Stimulated activated CD8-positive, alpha-beta memory T cell treated with anti-CD3 and anti-CD28 coated beads, Interleukin-2, amount 100 ng/mL, for 1 hour (primary cell): ENCODE measurements at places on chromosomes 2 and 18.

DNA sequence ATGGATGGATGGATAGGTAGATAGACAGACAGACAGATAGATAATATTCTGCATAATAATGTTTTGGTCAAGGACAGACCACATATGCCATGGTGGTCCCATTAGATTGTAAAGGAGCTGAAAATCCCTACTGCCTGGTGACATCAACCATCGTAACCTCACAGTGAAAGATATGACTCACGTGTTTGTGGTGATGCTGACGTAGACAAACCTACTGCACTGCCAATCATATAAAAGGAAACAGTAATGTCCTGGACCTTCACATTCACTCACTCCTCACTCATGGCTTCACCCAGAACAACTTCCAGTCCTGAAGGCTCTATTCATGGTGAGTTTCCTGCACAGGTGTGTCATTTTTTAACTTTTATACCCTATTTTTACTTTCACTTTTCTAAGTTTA lies 202.9 kb upstream of the TPO start:
- DNase-seq = no peak

DNA sequence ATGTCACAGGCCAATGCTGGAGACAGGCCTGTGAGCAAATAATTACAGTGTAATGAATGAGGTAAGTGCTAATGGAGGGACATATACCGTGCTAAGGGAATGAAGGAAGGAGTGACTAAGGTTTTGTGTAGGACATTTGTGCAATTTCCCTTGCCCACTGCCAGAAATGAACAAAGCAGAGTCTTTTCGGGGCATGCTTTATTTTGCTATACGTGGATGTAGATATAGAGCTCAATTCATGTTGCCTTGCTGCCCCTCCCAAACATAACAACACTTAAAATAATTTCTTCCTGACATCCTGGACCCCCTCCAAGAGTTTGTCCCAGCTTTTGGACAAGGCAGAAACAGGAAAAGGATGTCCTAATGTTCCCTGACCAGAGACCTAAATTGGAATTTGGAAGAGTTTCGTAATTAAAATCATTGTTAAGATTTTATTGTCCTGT lies 23.7 kb upstream of the CD28 start:
- no peak for DNase-seq

GRCh38 chr2:42977270-42978174 lies 185.1 kb upstream of the HAAO start:
- no peak for DNase-seq

GRCh38 chr2:53476834-53477233 lies 290.8 kb upstream of the CHAC2 start:
- DNase-seq = no peak

DNA sequence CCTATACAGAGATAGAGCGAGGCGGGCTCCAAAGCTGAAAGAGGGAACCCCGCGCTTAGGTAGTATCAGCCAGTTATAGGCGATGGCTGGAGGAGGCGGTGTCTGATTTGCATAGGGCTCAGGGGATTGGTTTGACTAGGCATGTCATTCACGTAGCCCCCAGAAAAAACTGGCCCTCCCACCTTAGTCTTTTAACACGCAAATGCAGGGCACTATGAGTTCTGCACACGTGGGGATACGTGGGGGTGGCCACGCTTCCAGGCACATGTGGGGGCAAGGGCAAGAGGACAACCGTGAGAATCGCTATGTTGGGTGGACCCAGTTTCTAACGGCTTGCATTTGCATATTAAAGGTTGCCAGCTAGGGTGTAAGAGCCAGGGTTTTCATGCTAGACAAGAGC lies 56.7 kb upstream of the MSTN start:
- peak; percentile 1 for DNase-seq

- DNase-seq = no peak
Measured at GRCh38 chr2:101408925-101409324, 21.6 kb upstream of the CREG2 start.

DNA sequence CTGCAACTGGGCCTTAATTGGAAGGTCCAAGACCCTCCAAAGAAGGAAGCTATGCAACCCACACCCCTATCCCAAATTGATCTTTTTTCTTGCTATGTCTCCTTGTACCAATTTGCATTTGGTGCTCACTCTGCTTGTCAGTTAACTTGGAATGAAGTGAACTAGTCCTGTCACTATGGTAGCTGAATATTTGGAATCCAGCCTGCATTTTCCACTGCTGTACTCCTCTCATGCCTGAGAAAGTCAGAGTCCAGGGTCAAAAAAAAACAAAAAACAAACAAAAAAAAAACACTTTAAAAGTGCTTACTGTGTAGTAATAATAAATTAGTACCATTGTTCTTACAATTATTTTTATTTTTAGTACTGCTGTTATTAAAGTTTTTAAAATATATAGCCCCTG lies 462.8 kb upstream of the SLC8A1 start:
- no peak for DNase-seq

- DNase-seq = no peak
Measured at GRCh38 chr2:123540291-123540690, 484.8 kb upstream of the CNTNAP5 start.

- DNase-seq = no peak
Measured at GRCh38 chr2:70685771-70686171, 82.2 kb downstream of the ADD2 start.

DNA sequence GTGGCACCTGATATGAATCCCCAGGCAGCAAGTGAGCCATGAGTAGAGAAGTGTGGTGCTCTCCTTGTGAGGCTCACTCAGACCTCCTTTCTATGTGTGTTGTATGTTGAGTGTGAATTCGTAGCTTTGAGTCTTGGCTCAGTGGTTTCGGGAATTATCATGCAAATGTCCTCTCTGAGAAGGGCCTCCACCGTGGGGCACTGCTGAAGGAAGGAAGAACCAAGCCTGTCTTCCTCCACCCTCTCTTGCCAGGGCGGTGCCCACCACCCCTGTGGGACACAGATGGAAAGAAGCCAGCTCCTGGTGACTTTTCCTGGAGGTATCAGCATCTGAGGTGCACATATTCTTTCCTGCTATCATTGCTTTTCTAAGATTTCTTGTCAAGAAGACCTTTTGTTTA lies 156.1 kb downstream of the MYT1L start:
- no peak for DNase-seq

DNA sequence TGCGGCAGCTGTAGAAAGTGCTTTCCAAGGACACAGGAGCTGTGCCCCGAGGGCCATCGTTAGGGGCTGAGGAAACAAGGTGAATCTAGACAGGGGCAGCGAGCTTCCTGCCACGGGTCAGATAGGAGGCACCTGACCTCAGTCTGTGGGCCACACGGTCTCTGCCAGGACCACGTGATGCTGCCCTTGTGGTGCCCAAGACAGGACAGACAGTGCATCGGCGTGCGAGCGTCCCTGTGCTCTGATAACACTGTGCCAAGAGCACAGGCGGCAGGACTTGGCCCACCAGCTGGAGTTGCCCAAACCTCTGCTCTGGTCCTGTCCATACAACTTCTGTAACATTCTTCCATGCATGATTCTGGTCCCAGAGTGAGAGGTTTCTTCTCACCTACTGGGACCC lies 225.4 kb downstream of the TWIST2 start:
- no peak for DNase-seq

GRCh38 chr2:215324811-215325210 lies 13.0 kb downstream of the ATIC start:
- no peak for DNase-seq

- DNase-seq = no peak
Measured at GRCh38 chr2:238996331-238997136, 148.6 kb downstream of the TWIST2 start.

DNA sequence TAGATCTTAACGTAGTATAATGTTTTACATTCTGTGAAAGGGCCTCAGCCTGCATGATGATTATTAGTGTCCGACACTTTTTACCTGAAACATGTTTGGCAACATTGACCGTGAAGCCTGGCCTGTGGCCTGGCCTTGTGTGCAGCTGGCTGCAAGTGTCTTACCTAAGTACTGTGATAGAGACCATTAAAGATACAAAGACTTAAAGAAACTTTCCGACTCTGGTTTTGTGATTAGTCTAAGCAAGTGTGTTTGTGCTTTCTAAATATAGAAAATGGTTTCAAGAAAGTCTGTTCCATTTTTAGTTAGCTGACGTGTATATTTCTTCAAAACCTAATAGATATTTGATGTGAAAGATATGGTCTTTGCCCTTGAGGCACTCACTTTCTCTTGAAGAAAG lies 601.8 kb downstream of the LRP1B start:
- DNase-seq = no peak

GRCh38 chr2:180715044-180715443 lies 265.4 kb upstream of the UBE2E3 start:
- no peak for DNase-seq

DNA sequence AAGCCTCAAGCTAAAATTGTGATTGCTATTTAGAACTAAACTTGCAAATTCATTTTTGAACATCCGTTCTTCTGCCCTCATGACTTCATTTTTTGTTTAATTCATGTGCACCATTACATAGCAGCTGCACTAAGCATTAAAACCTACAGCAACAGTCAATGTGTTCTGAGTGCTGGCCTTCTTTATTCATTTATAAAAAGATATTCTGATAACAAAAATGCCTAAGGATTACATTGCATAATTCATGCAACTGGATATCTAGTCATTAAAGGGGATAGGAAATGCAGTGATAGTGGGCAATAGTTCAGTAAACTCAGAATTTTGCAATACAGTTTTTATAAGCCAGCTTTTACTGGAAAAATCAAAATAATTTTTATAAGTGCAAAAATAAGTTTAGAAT lies 294.4 kb upstream of the EPC2 start:
- no peak for DNase-seq

DNA sequence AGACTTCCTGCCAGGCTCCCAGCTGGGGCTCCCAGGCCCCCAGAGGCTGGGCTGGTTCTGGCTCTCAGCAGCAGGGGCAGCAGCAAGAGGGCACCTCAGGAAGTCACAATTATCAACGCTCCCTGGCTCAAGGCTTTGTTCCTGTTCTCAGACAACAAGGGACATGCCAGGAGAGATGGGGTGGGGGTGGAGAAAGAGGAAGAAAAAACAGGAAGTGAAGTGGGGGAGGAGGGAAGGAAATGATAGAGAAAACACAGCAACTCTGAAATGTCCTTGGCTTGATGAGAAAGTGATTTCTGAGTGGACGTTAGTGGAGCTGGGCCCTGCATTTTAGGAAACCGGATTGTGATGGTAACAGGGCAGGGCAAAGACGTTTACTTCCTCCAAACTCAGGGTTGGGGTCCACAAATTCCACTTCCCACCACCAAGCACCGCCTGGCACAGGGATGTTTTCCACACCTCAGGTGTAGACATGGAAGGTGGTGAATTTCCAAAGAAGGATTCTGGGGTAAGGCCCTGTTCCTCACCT lies 40.4 kb downstream of the CYRIA start:
- DNase-seq = no peak

DNA sequence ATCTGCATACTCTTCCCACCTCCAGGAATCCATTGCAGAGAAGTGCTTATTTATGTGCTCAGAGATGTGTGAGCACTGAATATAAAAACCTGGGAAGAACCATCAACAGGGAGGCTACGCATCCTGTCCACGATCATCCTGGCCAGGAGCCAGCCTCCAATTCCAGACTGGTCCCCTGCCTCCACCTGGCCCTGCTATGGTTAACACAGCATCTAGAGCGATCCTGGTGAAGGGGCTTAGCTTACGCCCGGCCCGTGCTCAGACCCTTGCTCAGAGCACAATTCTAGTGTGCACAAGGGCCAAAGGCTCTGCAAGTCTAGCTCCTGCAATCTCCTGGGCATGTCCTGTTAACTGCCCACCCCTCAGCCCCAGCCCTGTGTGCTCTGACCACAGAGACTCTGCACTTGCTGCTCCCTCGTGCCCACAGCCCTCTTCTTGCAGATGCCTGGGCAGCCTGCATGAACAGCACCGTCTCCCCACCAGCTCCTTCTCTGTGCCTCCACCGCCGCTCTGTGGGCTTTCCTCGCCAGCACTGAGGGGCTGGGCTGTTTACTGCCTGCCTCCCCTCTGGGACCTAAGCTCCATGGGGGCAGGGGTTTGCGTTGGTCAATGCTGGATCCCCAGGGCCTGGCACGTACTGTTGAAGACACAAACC lies 6.5 kb downstream of the PER2 start:
- DNase-seq = no peak

- DNase-seq = no peak
Measured at GRCh38 chr2:128750328-128751165, 431.9 kb upstream of the HS6ST1 start.

GRCh38 chr2:30030361-30030760 lies 109.0 kb upstream of the ALK start:
- no peak for DNase-seq

- no peak for DNase-seq
Measured at GRCh38 chr2:160838147-160838546, 322.1 kb upstream of the TANK start.

GRCh38 chr2:203407496-203407895 lies 79.3 kb downstream of the ABI2 start:
- no peak for DNase-seq

DNA sequence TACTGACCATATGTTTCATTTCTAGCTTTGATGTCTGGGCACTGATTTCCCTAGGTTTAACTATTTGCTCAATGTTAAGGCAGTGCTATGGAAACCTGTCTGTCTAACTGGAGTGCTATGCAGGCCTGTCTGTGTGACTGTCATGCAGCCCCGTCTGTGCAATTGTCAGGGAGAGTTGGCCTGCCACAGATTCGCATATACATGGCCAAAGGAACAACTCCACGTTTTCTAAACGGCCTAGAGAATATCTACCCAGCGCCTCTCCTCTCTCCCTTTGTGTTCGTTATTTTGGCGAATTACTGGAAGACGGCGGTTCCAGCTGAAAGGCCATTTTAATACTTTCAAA lies 59.6 kb upstream of the PSME4 start:
- DNase-seq = no peak

- no peak for DNase-seq
Measured at GRCh38 chr18:21741562-21742314, 1.1 kb downstream of the MIB1 start.

DNA sequence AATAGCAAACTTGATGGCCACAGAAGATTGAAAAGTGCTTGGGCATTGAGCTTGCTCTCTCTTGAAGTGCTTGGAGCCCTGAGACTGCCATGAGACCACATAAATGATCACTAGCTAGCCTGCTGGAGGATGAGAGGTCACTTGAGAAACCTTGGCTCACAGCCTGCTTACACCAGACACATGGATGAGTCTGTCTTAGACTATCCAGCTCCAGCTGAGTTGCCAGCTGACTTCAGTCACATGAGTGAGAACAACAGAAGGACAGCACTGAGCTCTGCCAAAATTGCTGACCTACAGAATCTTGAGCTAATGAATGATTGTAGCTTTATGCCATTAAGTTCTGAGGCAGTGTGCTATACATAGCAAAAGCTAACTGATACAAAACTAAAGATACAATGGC lies 18.1 kb downstream of the NABP1 start:
- no peak for DNase-seq

DNA sequence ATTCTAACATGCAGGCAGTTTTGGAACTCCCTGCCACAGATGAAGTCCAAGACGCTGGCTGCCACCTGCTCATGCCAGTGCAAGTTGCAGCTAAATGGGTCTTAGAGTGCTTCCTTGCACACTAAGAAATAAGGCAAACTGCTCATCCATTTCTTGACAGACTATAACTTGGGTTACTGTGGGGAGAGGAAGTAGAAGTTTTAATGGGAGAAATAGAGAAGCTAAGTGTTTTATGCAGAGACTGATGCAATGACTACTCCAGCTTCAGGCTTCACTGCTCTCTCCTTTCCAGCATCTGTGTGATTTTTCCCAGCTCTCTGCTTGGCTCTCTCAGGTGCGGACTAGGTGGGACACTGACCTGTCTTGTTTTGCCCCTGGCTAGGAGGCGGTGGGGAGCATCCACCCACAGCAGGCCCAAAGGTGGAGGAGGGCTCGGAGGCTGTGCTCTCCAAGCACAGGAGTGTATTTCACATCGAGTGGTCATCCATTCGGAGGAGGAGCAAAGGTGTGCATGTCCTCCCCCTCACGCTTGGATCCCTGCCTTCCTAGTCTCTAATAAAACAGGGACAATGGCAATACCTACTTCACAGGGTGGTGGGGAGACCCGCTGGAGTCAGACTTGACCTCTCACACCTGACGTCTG lies 48.2 kb downstream of the SLC14A2 start:
- no peak for DNase-seq
